ENCODE measurements at places on chromosomes 4 and X. TPM values are rescaled to one million over a fixed set of nuclear protein-coding genes. Genes with fewer than 3 reads are reported as not detected.

Gene KLB
- total RNA-seq: not detected

Gene BMX
- total RNA-seq: 11.1 TPM

Gene SLC9A7
- total RNA-seq: not detected

Gene CYLC1
- not detected for total RNA-seq

Gene VCX3B
- total RNA-seq: not detected

Gene USP11
- 30.9 TPM for total RNA-seq

Gene SCML1
- total RNA-seq: not detected

Gene TEX11
- not detected for total RNA-seq

Gene FGB
- not detected for total RNA-seq

Gene FRAS1
- not detected for total RNA-seq

Gene MAGEA8
- not detected for total RNA-seq

Gene SSX5
- not detected for total RNA-seq

- H3K27ac ChIP-seq: no peak overlapping the region
- no peak overlapping the region for H3K4me3 ChIP-seq
- H3K27me3 ChIP-seq: no peaks in the 10 kb centered on the region
- H3K36me3 ChIP-seq: no peaks in the 10 kb centered on the region
These were observed 43.7 kb downstream of the DDX3X start for GRCh38 chrX:41377624-41378023.

DNA sequence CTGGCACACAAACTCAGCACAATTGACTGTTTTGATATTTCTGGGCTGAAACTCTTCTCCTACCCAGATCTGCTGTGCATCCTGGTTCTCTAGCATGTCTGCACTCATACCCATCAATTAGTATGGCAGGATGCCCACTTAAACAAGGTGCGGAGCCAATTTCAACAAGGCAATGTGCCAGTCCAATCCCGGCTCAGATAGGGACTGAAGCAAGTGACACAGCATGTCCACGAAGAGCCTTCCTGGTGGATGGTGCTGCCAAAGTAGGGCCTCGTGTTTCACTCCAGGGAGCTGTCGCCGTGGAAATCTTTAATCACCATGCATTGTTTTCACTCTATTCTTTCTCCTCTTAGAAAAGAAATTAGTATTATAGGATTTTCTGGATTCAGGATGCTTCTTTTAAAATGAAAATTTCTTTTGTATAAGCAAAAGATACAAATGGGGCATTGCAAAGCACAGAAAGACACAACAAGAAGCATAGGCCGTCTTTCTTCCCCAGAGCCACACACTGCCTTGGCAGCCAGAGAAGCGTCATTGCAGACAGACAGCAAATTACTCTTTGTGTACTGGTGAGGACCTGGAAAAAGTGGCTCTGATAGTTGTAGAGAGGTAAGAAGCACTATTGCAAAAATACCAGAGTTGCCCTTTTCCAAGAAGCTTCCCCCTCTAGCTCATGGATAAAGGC, 40.6 kb upstream of the LSM6 start:
- H3K27ac ChIP-seq: peak overlapping the region; percentile 92
- peaks cover 46% of the 10 kb centered on the region for H3K4me1 ChIP-seq
- no peaks in the 10 kb centered on the region for H3K36me3 ChIP-seq
- peak overlapping the region; percentile 8 for H3K4me3 ChIP-seq

- H3K27me3 ChIP-seq: no peaks in the 10 kb centered on the region
- no peaks in the 10 kb centered on the region for H3K36me3 ChIP-seq
- peak; percentile 70 for DNase-seq
- no peaks in the 10 kb centered on the region for H3K4me1 ChIP-seq
- H3K27ac ChIP-seq: no peak overlapping the region
These were observed 181.0 kb upstream of the KCNIP4 start for GRCh38 chr4:22129454-22130029.

GRCh38 chr4:56728512-56728911, 47.4 kb upstream of the HOPX start:
- no peak overlapping the region for H3K27ac ChIP-seq
- no peaks in the 10 kb centered on the region for H3K36me3 ChIP-seq
- H3K27me3 ChIP-seq: no peaks in the 10 kb centered on the region
- no peak for DNase-seq
- no peaks in the 10 kb centered on the region for H3K4me1 ChIP-seq

DNA sequence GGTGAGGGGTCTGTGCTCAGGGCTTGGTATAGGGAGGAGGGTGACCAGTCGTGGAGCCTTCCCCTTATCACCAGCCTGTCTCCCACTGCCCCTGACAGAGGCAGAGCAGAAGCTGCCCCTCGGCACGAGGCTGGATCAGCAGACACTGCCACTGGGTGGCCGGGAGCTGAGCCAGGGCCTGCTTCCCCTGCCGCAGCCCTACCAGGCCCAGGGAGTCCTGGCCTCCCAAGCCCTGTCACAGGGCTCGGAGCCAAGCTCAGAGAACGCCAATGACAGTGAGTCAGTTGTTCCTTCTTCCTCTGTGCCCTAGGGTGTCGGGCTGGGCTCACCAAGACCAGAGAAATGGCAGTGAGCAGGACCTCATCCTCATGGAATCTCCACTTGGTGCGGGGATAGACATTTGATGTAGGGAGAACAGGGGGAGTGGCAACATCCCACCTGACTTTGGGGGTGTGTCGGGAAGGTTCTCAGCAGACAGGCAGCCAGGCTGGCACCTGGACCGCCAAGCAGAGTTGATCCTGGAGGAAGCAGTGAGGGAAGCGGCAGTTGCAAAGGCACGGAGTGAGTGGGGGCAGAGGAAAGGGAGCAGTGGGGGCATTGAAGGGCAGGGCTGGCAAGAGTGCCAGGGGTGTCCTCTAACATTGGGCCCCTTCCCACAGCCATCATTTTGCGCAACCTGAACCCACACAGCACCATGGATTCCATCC, 14.3 kb upstream of the UBA1 start:
- H3K36me3 ChIP-seq: 0 out of 2 replicates have a peak, but pooled peaks cover under 1% of the 10 kb centered on the region
- H3K4me1 ChIP-seq: no peaks in the 10 kb centered on the region
- H3K27ac ChIP-seq: no peak overlapping the region
- DNase-seq: no peak

DNA sequence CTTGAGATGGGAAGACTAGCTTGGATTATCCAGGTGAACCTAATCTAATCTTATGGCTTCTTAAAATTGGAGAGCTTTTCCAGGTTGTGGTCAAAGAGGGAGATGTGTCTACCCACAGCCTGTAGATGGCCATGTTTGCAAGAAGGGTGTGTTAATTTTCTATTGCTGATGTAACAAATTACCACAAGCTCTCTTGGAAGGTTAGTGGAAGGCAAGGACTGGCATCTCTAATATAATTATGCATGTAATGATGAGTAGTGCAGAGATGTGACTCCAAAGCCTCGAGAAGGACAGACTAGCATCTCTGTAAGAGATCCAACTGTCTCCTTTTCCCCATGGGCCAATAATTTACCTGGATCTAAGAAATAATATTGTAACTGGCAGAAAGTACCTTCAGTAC, 3.2 kb upstream of the ADH1B start:
- H3K4me3 ChIP-seq: no peak overlapping the region
- no peaks in the 10 kb centered on the region for H3K27me3 ChIP-seq
- H3K36me3 ChIP-seq: no peaks in the 10 kb centered on the region
- H3K27ac ChIP-seq: no peak overlapping the region

DNA sequence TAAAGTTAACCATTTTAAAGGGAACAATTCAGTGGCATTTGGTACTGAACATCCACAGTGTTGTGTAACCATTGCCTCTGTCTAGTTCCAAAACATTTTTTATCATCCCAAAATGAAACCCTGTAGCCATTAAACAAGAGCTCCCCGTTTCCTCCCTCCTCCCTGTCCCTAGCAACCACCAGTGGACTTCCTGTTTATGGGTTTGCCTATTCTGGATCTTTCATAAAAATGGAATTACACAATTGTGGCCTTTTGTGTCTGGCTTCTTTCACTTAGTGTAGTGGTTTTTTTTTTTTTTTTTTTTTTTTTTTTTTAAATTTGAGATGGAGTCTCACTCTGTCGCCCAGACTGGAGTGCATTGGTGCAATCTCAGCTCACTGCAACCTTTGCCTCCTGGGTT, 11.6 kb downstream of the RBMX2 start:
- H3K4me1 ChIP-seq: no peaks in the 10 kb centered on the region
- no peak overlapping the region for H3K4me3 ChIP-seq
- no peak overlapping the region for H3K27ac ChIP-seq

- no peak overlapping the region for H3K27ac ChIP-seq
- H3K36me3 ChIP-seq: no peaks in the 10 kb centered on the region
- DNase-seq: no peak
- no peak overlapping the region for H3K4me3 ChIP-seq
- no peaks in the 10 kb centered on the region for H3K27me3 ChIP-seq
- H3K4me1 ChIP-seq: peaks cover 11% of the 10 kb centered on the region
These were observed 62.6 kb downstream of the C4orf46 start for GRCh38 chr4:158609116-158609515.

GRCh38 chrX:110698696-110699095, 96.9 kb downstream of the CHRDL1 start:
- DNase-seq: no peak
- H3K4me3 ChIP-seq: no peak overlapping the region
- no peaks in the 10 kb centered on the region for H3K27me3 ChIP-seq
- H3K36me3 ChIP-seq: no peaks in the 10 kb centered on the region

DNA sequence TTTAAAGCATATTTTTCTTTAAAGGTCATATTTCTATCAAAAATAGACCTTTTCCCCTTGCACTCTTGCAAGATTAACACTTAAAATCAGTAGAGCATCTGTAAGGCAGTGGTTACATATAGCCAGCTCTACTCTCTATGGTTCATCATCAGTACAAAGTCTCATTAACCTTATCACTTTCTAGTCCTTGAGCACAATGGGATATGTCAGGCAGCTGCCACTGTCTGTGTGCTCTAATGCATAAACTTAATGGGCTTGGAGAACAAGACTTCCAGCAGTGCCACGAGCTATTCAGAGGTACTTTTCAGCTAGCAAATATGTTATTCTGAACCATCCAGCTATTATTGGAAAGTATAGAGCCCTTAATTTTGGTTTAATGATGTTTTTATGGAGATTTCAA, 393.7 kb downstream of the GASK1B start:
- DNase-seq: peak; percentile 16
- H3K4me3 ChIP-seq: no peak overlapping the region
- H3K27ac ChIP-seq: no peak overlapping the region
- H3K27me3 ChIP-seq: no peaks in the 10 kb centered on the region

- H3K27ac ChIP-seq: no peak overlapping the region
- peak; percentile 46 for DNase-seq
- H3K4me1 ChIP-seq: no peaks in the 10 kb centered on the region
These were observed 121.9 kb downstream of the RRAGB start for GRCh38 chrX:55839485-55839884.

GRCh38 chr4:44861756-44862155, 135.4 kb upstream of the GNPDA2 start:
- DNase-seq: no peak
- no peaks in the 10 kb centered on the region for H3K27me3 ChIP-seq
- H3K4me1 ChIP-seq: no peaks in the 10 kb centered on the region
- no peak overlapping the region for H3K4me3 ChIP-seq
- H3K27ac ChIP-seq: no peak overlapping the region
- H3K36me3 ChIP-seq: no peaks in the 10 kb centered on the region

DNA sequence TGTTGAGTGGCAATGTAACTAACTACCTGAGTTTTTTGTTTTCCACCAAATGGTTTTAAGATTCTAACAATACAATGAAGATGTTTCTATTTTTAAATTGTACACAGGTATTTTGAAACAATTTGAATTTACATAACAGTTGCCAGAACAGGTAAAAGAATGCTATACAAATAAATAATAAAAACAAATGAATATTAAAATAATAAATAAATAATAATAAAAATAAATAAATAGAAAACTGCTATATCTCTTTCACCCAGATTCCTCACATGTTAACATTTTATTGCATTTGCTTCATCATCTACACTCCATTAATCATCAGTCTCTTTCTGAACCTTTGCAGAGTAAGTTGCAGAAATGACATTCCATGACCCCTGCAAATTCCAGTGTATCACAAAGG, 32.3 kb upstream of the DSPP start:
- H3K27me3 ChIP-seq: no peaks in the 10 kb centered on the region
- H3K4me3 ChIP-seq: no peak overlapping the region
- H3K36me3 ChIP-seq: no peaks in the 10 kb centered on the region
- H3K4me1 ChIP-seq: no peaks in the 10 kb centered on the region
- H3K27ac ChIP-seq: no peak overlapping the region

GRCh38 chrX:121782976-121783375, 735.6 kb downstream of the GLUD2 start:
- no peaks in the 10 kb centered on the region for H3K36me3 ChIP-seq
- H3K27ac ChIP-seq: no peak overlapping the region
- no peaks in the 10 kb centered on the region for H3K4me1 ChIP-seq
- DNase-seq: no peak
- no peak overlapping the region for H3K4me3 ChIP-seq

- H3K27me3 ChIP-seq: no peaks in the 10 kb centered on the region
- no peaks in the 10 kb centered on the region for H3K36me3 ChIP-seq
- no peak for DNase-seq
- H3K4me1 ChIP-seq: no peaks in the 10 kb centered on the region
- H3K4me3 ChIP-seq: no peak overlapping the region
These were observed 433.7 kb upstream of the AMOT start for GRCh38 chrX:113274345-113274744.

- peaks cover 38% of the 10 kb centered on the region for H3K4me1 ChIP-seq
- H3K36me3 ChIP-seq: no peaks in the 10 kb centered on the region
- no peak overlapping the region for H3K27ac ChIP-seq
- no peaks in the 10 kb centered on the region for H3K27me3 ChIP-seq
- no peak for DNase-seq
These were observed 55.2 kb downstream of the LGI2 start for GRCh38 chr4:24975510-24975909.

DNA sequence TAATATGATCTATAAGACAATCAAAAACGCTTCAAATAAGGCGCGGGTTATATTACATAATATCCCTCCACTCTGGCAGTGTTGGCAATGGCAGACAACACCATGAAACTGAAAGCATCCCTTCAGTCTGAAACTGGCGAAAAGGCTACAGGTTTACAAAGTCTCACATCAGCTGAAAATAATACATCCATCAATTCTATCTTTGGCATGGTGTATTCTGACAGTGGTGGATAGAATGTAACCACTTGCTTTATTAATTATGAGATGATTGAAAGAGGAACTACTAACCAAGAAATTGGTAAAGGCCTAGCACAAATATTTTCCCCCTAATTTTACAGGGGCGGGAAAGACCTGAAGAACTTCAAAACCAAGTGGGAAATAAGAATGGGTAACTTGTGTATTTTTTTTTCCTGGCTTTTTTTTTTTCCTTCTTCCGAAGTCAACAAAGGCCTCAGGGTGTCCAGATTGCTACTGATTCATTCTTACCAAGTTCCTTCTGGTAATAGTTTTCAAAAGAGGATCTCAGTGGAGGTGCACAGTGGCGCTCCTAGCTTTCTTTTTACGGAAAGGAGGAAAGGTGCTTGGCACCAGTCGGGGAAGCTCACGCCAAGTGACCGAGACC, 728 bp downstream of the UBA6 start:
- no peaks in the 10 kb centered on the region for H3K27me3 ChIP-seq
- H3K4me3 ChIP-seq: peak overlapping the region; percentile 98
- peak overlapping the region; percentile 53 for H3K27ac ChIP-seq
- H3K4me1 ChIP-seq: peaks cover 37% of the 10 kb centered on the region
- peak; percentile 72 for DNase-seq
- H3K36me3 ChIP-seq: peaks cover 45% of the 10 kb centered on the region

GRCh38 chr4:77399831-77400230, 205.8 kb upstream of the CXCL13 start:
- DNase-seq: no peak
- no peaks in the 10 kb centered on the region for H3K36me3 ChIP-seq
- no peak overlapping the region for H3K4me3 ChIP-seq
- no peaks in the 10 kb centered on the region for H3K4me1 ChIP-seq
- no peak overlapping the region for H3K27ac ChIP-seq

All from Karpas-422 (cell line).